ENCODE measurements at places on chromosomes 3 and 15. TPM values are rescaled to one million over a fixed set of nuclear protein-coding genes. Genes with fewer than 3 reads are reported as not detected.

- DNase-seq: no peak
Measured at GRCh38 chr3:18097473-18097872, 327.7 kb downstream of the SATB1 start.

GRCh38 chr3:26675336-26675735, 52.8 kb downstream of the LRRC3B start:
- DNase-seq: no peak

DNA sequence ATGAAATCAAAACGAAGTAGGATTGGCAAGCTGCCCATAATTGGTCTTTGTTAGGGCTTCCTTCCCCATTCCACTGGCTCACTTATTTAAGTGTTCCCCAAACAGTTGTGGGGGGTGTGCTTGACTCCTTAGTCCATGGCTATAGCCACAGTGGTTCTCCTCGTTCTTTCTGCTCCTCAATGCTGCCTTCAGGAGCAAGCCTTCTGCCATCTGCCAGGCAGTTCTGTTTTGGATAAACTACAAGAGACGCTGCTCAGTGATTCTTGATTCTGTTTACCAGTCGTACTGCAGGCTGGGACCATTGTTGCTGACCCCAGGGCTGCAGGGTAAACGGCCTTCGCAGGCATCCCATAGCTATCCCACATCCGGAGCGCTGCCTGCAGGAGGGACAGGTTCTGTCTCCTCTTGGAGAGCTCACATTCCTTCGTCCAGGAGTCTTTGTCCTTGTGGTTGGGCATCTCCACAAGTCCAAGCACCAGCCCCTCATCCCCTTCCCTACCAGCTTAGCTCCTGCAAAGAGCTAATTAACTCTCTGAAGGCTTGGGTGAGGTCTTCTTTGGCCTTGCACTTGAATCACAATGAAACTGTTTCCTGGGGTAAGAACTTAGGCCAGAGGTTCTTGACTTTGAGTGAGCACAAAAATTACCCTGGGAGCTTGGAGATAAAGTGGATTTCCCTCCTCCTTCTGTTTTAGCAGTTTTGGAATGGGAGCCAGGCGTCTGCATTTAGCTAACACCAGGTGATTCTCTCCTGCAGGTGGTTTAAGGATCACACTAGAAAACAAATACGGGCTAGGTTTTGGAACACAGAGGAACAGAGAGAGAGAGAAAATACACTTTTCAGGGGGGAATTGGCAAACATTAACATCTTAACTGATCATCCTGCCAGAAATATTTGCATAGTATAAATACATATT, 114.9 kb downstream of the SV2B start:
- no peak for DNase-seq

- DNase-seq: peak; percentile 27
Measured at GRCh38 chr3:132343018-132343612, 25.9 kb downstream of the ACP3 start.

The KY gene
- total RNA-seq: not detected

DNA sequence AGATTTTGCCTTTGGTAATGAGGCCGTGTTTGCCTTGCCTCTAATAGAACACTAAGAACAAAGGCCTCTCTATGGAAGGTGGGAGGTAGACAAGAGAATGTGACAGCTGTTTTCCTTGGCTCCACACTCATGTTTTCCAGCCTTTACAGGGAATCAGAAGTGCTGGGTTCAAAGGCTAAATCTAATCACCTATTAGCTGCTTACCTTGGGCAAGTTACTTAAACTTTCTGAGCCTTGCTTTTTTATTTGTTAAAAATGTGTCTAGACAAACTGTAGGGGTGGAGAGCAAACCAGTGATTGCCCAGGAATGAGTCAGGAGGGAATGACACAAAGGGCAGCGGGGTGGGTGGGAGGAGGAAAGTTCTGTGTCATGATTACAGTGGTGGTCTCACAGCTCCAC, 179.0 kb downstream of the P3H2 start:
- DNase-seq: no peak

The TMF1 gene
- total RNA-seq: 21.4 TPM

- no peak for DNase-seq
Measured at GRCh38 chr3:95797081-95797480, 1017.3 kb upstream of the EPHA6 start.

DNA sequence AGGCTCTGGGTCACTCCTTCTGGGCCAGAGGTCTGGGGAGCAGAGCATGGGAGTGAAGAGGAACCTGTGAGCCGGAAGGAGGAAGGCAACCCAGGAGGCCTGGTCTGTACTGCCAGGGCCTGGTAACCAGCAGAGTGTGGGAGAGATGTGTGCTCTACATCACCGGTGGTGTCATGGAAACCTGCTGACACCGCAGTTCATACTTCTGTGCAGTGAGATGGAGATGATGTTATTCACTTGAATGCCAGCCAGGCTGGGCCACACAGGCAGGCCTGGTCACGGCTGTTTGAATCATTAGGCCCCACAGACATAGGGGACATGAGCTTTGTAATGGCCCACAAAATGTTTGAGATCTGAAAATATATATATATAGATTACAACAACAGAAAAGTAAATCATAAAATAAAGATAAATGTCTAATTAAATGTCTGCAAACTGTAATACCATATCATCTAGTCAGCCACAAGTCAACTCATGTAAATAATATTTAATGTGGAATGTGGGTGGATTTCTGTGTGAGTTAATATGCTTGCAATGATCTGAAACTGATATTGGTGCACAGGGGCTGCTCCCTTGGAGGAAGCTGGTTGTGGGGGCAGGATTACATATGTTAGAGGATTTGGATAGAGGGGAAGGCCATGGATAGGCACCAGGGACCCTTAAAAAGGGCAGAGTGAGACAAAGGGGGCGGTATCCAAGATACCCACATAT, 108.5 kb upstream of the PFN2 start:
- DNase-seq: no peak

GRCh38 chr3:190767851-190768250, 94.6 kb downstream of the GMNC start:
- DNase-seq: no peak

The RHCG gene
- 0.15 TPM for total RNA-seq

DNA sequence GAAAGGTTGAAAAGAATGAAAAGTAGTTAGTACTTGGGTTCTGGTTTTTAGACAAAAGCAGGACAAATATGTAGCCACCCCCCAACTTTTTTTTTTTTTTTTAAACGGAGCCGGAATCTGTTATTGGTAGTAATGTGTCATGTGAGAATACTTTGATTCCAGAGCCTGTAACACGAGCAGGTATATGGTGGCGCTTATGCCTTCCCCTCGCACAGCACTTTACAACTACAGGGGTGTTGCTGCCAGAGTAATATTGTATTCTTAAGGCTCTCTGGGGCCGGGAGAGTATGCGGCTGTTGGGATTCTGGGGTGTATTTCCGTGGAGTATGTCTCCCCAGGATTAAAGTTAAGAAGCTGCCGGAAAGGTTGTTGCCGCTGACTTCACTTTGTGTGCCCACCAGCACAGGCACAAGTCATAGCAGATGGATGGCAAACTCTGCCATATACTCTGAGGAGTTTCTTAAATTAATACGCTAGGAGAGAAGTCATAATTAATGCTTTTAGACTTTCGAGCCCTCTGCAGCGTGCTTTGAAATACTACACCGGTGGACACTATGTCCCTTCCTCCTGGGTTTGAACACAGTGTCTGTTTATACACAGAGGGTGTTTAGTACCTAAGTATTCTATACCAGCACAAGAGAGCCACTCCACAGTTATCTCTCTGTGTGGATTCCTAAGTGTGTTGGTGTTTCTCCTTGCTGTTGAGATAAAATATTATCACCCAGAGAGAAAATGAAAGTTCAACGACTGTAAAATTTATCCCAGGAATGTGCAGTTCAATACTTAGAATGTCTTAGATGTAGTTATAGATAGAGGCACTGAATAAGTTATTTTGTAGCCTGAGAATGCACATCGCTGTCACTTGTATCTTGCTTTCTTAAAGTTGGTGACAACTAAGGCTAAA, 1.4 kb downstream of the MBNL1 start:
- DNase-seq: no peak

DNA sequence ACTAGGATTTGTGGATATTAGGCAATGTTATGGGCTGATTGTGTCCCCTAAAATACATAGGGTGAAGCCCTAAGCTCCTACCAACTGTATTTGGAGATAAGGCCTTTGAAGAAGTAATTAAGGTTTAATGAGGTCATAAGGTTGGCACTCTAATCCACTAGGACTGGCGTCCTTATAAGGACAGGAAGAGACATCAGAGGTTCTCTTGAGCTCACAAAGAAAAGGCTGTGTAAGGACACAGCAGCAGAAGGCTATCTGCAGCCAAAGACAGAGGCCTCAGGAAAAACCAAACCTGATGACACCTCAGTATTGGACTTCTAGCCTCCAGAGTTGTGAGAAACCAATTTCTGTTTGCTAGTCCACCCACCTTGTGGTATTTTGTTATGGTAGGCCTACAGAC, 416.7 kb downstream of the ZBTB20 start:
- DNase-seq: no peak

Data from left cardiac atrium (tissue), 4 donors.